CD4-positive, alpha-beta T cell treated with Interleukin-1 beta for 1 hour (primary cell): ENCODE measurements at places on chromosomes 7 and 10.
A peak's percentile ranks its signal among the peaks of the same experiment; 100 is the strongest.

DNA sequence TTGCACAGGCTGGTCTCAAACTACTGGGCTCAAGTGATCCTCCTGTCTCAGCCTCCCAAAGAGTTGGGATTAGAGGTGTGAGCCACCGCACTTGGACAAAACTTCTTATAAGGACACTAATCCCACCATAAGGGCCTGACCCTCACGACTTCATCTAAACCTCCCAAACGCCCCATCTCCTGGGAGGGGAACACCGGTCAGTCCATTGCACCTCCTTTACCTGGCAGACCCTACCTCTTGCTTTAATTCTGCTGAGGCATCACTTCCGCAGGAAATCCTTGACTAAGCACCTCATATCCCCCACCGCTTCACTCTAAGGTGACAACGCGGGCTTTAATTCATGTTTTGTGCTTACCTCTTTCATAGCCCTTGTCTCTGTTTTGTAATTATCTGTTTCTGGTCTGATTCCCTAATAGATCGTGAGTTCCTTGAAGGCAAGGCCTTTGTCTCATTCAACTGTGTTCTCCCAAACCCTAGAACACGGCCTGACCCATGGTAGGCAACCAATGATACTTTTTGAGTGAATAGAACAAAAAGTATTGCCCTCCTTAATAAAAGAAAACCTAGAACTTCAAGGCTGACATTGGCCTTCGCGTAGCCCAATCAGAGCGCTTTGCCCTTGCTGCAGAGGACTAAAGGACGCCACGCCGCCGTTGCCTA is 481 bp upstream of the ZNF862 start:
- no peak for DNase-seq

DNA sequence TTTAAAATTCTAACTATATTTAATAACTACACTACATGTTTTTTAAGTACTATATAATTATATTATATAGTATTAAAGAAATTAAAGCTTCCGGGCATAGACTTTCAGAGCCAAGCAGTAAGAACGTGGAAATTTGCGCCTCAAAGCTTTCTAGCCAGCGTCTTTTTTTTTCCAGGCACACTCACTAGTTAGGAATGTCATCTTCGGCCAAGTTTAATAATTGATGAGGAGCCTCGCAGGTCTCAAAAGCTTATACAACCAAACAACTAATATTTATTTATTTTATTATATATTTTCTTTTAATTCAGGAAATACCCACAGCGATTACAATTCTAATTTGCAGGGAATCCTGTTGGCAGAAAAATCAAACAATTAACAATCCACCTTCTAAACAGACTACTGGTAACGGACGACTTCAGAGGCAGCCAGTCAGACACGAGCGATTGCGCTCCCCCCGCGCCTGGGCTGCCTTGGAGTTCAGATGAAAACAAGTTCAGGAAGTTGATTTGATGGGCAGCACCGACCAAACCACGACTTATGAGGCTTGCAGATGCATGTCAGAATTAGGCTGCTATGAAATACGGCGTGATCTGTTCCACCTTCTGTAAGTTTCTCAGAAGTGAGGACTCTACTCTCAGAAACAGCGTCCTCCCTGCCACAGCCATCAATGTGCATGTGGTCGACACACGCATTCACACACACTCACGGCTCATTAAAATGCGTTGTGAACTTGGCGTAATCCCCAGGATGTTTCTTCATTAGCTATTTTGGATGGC is 431.8 kb upstream of the MGMT start:
- DNase-seq: peak; percentile 37

GRCh38 chr7:26900251-26900650 is 35.9 kb upstream of the SKAP2 start:
- DNase-seq: no peak

GRCh38 chr10:74213571-74214162 is 62.6 kb downstream of the ADK start:
- peak; percentile 58 for DNase-seq

- DNase-seq: no peak
Measured at GRCh38 chr7:101823596-101823995, 6.2 kb downstream of the CUX1 start.

GRCh38 chr10:17733620-17734019 is 18.4 kb upstream of the TMEM236 start:
- no peak for DNase-seq

DNA sequence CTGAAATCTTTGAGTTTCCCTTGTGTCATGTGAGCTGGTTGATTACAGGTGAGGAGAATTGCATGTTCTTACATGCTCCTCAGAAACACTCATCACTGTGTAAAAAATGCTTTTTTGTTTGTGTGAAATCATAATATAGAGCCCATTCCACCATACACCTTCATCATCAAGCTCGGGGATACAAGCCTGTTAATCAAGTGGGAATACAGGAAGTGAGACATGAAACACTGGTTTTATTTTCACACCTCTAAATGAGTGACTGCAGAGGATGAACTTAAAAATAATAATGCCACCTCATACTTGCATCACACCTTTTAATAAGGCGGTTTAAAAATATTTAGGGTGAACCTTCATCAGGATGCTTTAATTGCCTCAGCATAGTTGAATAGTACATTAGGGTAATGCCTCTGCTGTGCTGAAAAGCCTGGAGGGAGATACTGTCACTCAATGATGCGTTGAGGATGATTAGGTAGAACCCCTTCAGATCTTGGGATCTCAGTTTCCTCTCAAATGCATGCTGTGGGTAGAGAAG is 164.6 kb downstream of the AUTS2 start:
- DNase-seq: no peak

DNA sequence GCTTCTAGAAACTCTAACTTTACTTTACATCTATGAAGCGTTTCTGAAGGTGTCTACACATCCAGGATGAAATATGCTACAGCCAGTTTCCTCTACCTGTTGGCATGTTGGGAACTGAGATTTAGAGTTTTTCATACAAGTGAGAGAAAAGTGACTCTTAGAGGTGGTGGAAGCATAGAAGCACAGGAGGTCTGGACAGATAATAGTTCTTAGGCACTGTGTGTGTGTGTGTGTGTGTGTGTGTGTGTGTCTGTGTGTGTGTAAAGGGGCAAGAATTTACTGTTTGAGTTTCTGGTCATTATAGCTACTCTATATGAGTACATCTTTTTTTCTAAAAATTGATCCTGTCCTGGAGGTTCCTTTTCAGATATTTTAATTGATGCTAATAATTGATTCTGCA is 110.7 kb upstream of the MTPN start:
- DNase-seq: no peak

GRCh38 chr10:121138918-121139317 is 287.8 kb downstream of the WDR11 start:
- no peak for DNase-seq

- DNase-seq: peak; percentile 46
Measured at GRCh38 chr7:78039790-78040776, 241.5 kb downstream of the PHTF2 start.

- no peak for DNase-seq
Measured at GRCh38 chr10:8800426-8800825, 745.9 kb downstream of the GATA3 start.

GRCh38 chr10:59674215-59674836 is 35.3 kb downstream of the SLC16A9 start:
- no peak for DNase-seq

GRCh38 chr10:26278295-26278694 is 61.7 kb downstream of the GAD2 start:
- no peak for DNase-seq

DNA sequence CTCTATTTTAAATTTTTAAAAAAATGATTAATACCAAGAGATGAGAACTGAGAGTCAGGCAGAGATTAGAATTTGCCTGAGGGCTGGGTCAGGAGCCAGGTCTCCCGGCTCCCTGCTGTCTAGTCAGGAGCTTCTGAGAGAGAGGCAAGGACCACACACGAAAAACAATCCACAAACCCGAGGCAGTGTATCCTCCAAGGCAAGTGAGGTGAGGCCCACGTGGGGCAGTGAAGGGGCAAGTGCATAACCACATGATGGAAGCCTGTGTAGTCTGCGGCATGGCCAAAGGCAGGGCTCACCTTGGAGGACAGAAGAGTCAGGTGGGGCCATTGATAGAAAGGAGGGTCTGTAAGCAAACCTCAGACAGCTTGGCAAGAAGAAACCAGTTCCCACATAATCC is 541.2 kb upstream of the FOXK1 start:
- no peak for DNase-seq

DNA sequence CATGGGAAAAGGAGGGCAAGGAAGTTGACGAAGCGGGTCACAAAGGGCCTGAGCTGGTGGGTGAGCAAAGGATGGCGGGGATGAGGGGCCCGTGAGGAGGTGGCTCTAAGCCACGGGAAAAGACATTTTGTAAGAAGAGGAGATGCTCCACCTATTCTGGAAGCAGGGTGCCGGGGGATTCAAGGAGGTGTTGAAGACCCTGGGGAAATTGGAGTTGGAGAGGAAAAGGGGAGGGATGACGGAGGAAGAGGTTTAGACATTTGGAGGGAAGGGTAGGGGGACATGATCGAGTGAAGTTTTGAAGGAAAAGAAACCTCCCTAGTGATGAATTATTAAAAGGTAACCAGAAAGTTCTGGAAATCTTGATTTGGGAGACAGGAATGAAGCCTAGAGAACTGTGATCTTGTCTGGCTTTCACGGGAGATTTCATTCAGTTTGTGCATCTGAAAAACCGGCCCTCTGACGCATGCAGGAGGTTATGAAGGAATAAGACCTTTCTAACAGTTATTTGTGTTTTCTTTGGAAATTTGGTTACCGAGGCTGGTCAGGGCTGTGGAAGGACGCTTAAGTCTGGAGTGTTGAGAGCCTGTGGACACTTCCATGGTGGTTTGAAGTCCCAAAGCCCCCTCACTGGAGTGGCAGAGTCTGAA is 1.4 kb downstream of the SMO start:
- no peak for DNase-seq

DNA sequence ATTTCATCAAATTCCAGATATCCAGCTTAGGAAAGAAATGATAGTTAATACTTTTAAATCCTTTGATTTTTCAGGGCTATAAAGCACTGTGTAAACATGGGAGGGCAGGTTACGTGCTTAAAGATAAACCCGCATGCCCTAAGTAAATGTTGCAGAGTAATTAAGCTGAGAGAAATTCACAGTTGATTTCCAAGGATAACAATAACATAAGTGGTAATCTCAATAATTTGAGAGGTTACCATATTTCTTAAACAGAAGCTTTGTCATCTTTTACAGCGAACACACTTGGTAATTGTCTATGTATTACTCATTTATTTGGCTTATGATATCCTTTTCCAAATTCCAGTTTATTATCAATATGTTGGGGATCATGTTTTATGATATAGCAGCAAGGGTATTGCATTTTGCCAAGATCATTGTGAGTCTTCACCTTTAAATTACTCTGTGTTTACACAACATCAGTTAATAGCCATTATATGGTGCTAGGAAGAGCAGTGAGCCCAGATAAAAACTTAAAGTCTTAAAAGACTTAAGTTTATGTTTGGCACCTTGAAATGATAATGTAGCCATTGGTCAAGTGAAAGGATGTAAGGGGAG is 15.4 kb downstream of the MGAM start:
- no peak for DNase-seq

DNA sequence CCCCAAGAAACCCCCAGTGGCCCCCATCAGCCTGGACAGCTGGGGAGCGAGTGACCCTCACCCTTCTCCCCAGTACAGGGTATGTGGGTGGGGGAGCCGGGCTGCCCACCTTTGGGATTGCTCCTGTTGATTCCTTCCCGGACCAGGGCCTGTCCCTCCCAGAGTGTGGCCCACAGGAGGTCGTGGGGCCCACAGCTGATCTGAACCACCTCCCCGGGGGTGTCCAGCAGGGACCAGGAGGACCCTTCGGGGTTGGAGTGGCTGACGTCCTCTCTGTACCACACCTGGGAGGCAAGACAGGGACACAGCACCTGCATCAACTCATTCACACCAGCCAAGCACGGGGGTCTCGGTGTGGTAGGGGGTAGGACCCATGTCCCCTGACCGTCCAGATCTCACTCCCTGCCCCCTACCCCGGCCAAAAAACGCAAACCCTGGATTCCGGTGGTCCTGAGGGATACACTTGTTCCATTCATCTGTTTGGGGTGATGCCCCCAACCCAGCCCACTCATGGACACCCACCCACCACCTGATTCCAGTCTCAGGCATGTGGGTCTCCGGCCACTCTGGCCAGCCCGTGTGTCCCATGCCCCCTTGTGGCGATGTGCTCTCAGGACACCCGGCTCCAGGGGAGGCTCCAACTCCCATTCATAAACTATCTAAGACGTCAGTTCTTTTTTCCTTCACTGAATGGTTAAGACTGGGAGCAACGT is 10.9 kb downstream of the TECPR1 start:
- peak; percentile 14 for DNase-seq

DNA sequence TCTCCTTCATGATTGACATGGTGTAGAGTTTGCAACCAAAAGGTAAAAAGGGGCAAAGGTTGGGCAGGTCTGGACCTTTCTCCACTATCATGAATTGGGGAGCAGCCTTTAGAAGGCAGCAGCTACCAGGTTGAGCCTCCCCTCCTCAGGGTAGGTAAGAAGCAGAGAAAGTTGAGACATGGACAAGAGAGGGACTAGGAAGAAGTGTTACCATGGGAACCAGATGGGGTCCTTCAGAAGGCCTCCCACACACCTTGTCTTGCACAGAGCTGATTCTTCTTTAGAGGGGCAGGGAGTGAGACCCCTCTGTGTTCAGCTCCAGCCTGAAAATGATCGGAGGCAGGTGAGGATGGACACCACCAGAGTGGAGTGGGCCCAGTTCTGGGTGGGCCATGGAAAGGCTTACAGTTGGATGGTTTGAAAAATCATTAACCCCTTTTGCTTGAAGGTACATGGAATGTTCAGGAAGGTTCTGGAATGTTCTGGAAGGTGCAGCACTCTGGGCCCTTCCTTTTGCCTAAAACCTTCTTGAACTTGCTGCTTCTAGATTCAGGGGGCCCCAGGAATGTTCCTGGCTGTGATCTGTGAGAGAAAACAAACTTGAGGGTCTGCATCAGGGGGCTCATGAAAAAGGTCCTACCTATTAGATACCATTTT is 7.0 kb downstream of the VPS37D start:
- no peak for DNase-seq

- no peak for DNase-seq
Measured at GRCh38 chr10:125190946-125191345, 30.6 kb upstream of the CTBP2 start.

DNA sequence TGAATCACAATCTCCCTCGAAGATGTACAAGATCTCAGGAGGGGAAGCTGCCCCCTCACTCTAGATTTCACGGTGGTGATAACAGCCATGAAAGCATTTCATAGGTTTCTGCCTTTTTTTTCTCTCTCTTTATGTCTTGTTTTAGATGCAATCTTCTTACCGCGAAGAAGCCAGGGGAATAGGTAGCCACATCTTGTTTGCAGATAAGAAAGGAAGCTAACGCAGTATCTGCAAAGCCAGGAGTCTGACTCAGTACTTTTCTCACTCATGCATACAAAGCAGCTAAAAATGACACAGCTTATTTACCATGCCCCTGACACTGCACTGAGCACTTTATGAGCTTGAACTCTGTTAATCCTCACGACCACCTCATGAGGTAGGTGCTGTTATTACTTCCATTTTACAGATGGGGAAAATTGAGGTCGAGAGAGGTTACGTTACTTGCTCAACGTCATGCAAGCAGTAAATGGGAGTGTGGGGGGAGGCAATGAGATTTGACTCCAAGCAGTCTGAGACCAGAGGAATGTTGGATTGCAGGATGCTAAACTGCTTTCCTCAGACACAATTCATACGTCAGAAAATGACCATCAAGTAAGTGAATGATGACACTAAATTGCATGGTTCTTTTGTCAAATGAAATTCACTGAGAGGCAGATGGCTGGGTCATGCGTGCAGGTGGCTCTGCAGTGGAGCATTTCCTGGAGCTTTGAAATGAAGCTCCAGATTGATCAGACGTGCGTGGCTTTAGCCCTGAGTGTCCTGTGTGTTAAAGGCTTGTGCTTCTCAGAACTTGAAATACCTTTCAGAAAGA is 3.3 kb downstream of the MAP3K8 start:
- no peak for DNase-seq

- no peak for DNase-seq
Measured at GRCh38 chr7:55517191-55517633, 55.1 kb downstream of the VOPP1 start.
